ENCODE measurements at places on chromosomes 7 and 10. TPM values are rescaled to one million over a fixed set of nuclear protein-coding genes. Genes with fewer than 3 reads are reported as not detected.

DNA sequence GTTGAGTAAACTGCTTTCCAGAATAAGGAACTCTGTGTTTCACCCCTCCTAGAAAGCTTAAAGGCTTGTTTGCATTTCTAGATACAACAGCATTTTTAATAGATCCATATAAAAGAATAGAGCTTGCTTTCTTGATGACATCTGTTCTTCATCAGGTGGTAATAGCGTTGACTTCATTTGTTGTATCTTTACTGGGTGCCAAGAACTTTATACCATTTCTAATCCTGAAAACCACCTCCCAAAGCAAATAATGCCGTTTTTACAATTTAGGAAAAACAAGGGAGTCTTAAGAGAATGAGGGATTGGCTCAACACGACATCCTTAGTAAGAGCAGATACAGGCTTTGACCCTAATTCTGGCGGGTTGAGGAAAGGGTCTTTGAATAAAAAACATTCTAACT is 993.4 kb downstream of the TYW1 start:
- peaks cover 8% of the 10 kb centered on the region for H3K4me1 ChIP-seq
- no peak for DNase-seq
- no peak overlapping the region for H3K4me3 ChIP-seq
- no peaks in the 10 kb centered on the region for H3K27me3 ChIP-seq

GRCh38 chr7:116206141-116206540 is 4.2 kb upstream of the TES start:
- H3K4me1 ChIP-seq, result peaks cover 6% of the 10 kb centered on the region
- DNase-seq, result no peak
- no peaks in the 10 kb centered on the region for H3K36me3 ChIP-seq
- no peak overlapping the region for H3K4me3 ChIP-seq
- no peaks in the 10 kb centered on the region for H3K27me3 ChIP-seq

GRCh38 chr7:91266067-91266688 is 1.9 kb downstream of the FZD1 start:
- peaks cover 42% of the 10 kb centered on the region for H3K4me1 ChIP-seq
- no peak overlapping the region for H3K27ac ChIP-seq
- H3K4me3 ChIP-seq, result peak overlapping the region; percentile 66
- no peaks in the 10 kb centered on the region for H3K36me3 ChIP-seq

DNA sequence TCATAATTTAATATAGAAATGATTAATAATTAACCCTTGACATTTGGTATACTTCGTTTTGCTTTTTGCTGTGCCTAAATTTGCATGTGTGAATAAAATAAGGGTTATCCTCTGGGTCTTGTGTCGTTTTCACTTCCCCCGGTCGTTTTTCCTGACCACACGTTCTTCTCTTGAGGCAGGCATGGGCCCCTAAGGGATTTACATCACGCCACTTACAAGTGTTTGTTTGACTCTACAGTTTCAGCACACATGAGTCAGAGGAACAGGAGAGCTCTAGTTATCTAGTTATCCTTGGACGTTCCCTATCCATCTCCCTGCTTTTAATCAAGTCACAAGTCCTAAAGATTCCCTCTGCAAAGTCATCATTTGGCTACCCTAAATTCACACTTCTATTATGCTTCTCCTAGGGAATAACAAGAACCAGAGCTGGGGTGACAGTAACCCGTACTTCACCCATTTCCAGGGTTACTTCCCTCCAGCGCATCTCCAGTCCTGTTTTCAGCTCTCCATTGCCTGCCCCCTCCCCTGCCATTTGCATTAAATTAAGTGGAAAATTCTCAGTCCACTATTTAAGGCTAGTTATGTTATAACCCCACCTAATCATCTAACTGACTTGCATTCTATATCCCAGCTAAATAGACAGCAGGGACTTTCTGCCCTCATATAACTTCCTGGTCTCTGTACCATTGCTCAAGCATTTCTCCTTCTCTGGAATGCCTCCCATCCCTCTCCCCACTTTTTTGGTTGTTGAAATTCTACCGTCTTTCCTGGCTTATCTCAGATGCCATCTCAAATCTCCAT is 206.9 kb downstream of the PTEN start:
- H3K27me3 ChIP-seq, result no peaks in the 10 kb centered on the region
- DNase-seq, result no peak
- H3K36me3 ChIP-seq, result no peaks in the 10 kb centered on the region
- no peak overlapping the region for H3K4me3 ChIP-seq

DNA sequence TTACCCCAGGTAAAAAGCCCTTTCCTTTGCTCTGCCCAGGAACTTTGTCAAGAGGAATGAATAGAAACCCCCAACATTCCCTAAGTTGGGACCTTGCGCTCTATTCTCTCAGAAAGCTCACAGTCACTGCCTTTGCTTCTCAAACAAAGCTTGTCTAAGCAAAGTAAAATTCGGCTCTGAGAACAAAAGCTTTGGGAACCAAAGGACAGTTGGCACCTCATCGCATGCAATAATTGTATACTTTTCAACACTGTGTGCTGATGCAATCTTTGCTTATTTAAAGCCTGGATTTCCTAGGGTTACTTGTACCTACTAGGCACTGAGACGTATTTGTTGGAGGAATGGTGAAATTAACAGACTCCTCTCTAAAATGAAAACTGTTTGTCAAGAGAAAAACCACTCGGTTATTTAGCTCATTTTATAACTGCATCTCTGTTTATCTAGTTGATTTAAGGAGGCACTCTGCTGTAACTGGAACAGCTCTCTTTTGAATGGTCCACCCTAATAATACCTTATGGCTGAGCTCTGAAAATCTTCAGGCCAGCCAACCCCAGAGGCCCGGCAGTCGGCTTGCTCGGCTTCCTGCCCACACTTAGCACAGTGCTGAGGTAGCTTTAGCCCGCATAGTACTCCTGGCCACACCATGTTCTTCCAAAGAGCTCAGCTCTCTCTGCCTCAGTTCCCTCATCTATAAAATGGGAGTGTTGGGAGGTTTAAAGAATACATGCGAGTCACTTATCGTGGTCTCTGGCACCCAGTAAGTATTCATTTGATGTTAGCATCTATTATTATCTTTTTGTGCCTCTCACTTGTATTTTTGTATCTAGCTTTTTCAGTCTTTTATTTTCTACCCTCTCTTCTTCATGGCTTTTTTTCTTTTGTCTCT is 80.2 kb upstream of the PRR15 start:
- H3K27ac ChIP-seq, result peak overlapping the region; percentile 10
- no peaks in the 10 kb centered on the region for H3K36me3 ChIP-seq
- no peaks in the 10 kb centered on the region for H3K27me3 ChIP-seq
- peaks cover 52% of the 10 kb centered on the region for H3K4me1 ChIP-seq

- H3K36me3 ChIP-seq, result no peaks in the 10 kb centered on the region
- H3K27ac ChIP-seq, result no peak overlapping the region
- no peak overlapping the region for H3K4me3 ChIP-seq
- H3K27me3 ChIP-seq, result no peaks in the 10 kb centered on the region
Measured at GRCh38 chr10:91513598-91514424, 103.7 kb downstream of the HECTD2 start.

- H3K4me3 ChIP-seq, result peak overlapping the region; percentile 67
- peaks cover 6% of the 10 kb centered on the region for H3K27me3 ChIP-seq
- H3K36me3 ChIP-seq, result no peaks in the 10 kb centered on the region
- H3K27ac ChIP-seq, result peak overlapping the region; percentile 78
- H3K4me1 ChIP-seq, result peaks cover 30% of the 10 kb centered on the region
- no peak for DNase-seq
Measured at GRCh38 chr7:26397796-26398426, 106.2 kb downstream of the SNX10 start.

- peaks cover 19% of the 10 kb centered on the region for H3K4me1 ChIP-seq
- H3K27me3 ChIP-seq, result no peaks in the 10 kb centered on the region
- H3K27ac ChIP-seq, result no peak overlapping the region
- no peak for DNase-seq
- H3K36me3 ChIP-seq, result no peaks in the 10 kb centered on the region
Measured at GRCh38 chr7:112147793-112148361, 58.3 kb downstream of the DOCK4 start.

DNA sequence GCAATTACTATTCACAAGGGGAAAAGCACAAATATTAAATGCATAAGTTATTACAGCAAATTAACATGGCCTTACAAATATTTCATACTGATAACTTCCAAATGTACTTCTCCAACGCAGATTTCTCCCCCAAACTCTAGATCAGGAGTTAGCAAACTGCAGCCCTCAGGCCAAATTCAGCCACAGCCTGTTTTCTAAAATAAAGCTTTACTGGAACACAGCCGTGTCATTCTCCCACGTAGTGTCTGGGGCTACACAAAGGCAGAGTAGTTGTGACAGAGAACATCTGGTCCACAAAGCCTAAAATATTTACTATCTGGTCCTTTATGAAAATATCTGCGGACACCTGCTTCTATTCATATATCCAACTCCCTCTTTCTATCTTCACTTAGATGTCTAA is 151.8 kb upstream of the AHR start:
- no peaks in the 10 kb centered on the region for H3K36me3 ChIP-seq
- H3K4me1 ChIP-seq, result no peaks in the 10 kb centered on the region
- H3K27ac ChIP-seq, result no peak overlapping the region
- DNase-seq, result peak; percentile 64
- H3K27me3 ChIP-seq, result no peaks in the 10 kb centered on the region

- DNase-seq, result peak; percentile 61
- no peaks in the 10 kb centered on the region for H3K27me3 ChIP-seq
- H3K27ac ChIP-seq, result no peak overlapping the region
- peaks cover 62% of the 10 kb centered on the region for H3K4me1 ChIP-seq
Measured at GRCh38 chr10:103637927-103638557, 144.5 kb downstream of the NEURL1 start.

- no peak overlapping the region for H3K4me3 ChIP-seq
- no peaks in the 10 kb centered on the region for H3K27me3 ChIP-seq
Measured at GRCh38 chr10:3622427-3622826, 162.6 kb downstream of the KLF6 start.

- peak overlapping the region; percentile 85 for H3K27ac ChIP-seq
- H3K4me1 ChIP-seq, result peaks cover 19% of the 10 kb centered on the region
- no peak for DNase-seq
- no peaks in the 10 kb centered on the region for H3K36me3 ChIP-seq
- H3K4me3 ChIP-seq, result no peak overlapping the region
Measured at GRCh38 chr7:134888141-134888740, 98.1 kb upstream of the AGBL3 start.

DNA sequence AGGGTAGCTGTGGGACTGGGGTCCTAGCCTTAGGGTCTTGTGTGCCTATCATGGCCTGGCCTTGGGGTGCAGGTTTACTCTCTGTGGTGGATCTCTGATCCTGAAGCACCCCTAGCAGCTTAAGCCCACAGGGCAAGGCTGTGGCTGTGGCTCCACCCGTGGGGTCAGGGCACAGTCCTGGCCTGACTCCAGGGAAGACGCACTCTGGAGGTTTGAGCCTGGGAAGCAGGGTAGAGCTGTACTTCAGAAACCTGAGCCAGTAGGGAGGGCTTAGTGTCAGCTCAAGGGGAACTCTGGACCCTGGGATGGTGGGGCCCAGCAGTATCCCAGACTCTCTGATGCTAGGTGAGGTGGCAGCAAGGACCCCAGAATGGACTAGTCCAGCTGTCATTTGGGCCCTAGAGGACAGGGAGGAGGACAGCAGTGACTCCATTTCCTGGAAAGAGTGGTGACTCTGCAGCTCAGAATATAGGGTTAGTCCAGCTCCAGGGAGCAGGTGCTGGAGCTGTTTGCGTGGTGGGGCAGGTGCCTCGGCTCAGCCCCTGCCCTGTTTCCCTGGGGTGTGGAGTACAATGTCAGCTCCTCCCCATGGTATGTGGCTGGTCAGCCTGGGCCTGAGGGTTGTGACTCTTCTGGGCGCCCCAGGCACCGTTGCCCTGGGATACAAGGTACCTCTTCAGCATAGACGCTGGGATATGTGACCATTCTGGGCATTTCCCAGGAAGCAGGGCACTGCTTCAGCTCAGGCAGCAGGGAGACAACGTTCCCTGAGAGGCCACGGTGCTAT is 15.8 kb downstream of the GTPBP4 start:
- no peaks in the 10 kb centered on the region for H3K27me3 ChIP-seq
- DNase-seq, result no peak
- peaks cover 100% of the 10 kb centered on the region for H3K36me3 ChIP-seq
- H3K4me3 ChIP-seq, result no peak overlapping the region
- no peak overlapping the region for H3K27ac ChIP-seq

GRCh38 chr10:22992075-22992474 is 64.2 kb downstream of the ARMC3 start:
- DNase-seq, result no peak
- no peak overlapping the region for H3K4me3 ChIP-seq
- H3K27me3 ChIP-seq, result no peaks in the 10 kb centered on the region
- peaks cover 9% of the 10 kb centered on the region for H3K4me1 ChIP-seq
- H3K36me3 ChIP-seq, result no peaks in the 10 kb centered on the region

DNA sequence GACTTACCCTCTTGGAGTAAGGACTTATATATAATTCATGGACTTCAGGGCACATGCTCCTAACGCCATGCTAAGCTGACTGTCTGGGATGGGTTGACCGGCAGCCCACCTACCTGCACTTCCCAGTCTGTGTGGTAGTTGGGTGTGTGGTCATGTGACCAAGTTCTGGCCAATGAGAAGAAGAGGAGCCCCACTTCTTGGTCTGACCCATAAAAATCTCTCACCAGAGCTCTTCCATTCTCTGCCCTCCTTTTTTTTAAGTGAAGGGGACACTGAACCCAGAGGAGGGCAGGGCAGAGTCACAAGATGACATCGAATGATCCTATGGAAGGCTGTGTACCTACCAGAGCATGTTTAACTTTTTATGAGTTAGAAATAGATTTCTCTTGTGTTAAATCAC is 370.1 kb downstream of the FRMD4A start:
- no peaks in the 10 kb centered on the region for H3K36me3 ChIP-seq
- no peak overlapping the region for H3K4me3 ChIP-seq
- no peaks in the 10 kb centered on the region for H3K27me3 ChIP-seq
- peaks cover 11% of the 10 kb centered on the region for H3K4me1 ChIP-seq
- H3K27ac ChIP-seq, result peak overlapping the region; percentile 51

DNA sequence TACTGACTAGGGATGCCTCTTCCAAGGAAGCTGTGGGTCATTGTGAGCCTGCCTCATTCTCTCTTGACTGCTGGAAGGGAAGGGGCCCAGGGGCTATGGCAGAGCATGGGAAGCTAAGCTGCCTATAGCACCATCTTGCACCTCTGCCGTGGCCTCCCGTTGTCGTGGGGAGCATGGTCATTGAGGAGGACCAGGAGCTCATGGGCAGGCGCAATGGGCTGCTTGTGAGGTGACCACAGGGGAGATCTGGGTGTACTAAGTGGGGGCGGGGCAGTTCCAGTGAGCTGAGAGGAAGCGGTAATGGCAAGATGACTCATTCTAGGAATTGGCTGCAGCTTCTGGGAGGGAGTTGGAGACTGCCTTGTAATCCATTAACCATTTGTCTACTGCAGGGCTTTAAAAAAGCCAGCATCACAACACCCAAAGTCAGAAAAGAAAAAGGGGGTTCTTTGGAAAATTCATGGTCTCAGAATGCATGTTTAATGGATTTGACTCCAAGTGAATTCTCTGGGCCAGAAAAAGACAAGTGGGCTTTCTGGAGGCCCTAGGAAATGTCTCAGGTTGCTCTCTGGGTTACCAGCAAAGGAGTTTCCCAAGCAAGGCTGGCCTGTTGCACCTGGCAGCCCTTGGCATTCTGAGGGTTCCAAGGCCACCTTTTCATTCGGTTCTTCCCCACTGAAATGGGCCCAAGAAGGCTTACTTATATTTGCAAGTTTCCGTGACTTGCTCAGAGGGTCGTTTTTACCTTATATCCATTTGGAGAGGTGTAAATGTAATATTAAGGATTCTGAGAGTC is 3.6 kb downstream of the DUSP5 start:
- DNase-seq, result peak; percentile 76
- H3K27me3 ChIP-seq, result no peaks in the 10 kb centered on the region
- H3K36me3 ChIP-seq, result no peaks in the 10 kb centered on the region
- H3K4me3 ChIP-seq, result peak overlapping the region; percentile 76
- H3K4me1 ChIP-seq, result peaks cover 81% of the 10 kb centered on the region

The TACC2 gene
- 29.0 TPM for polyA plus RNA-seq

The INPP5A gene
- polyA plus RNA-seq, result 17.2 TPM

The LRRC4 gene
- 0.46 TPM for polyA plus RNA-seq

The PTF1A gene
- not detected for polyA plus RNA-seq
